ENCODE measurements at places on chromosomes 6 and 20. TPM values are rescaled to one million over a fixed set of nuclear protein-coding genes. Genes with fewer than 3 reads are reported as not detected.

GRCh38 chr6:33828764-33829731 lies 25.2 kb upstream of the MLN start:
- DNase-seq: no peak

DNA sequence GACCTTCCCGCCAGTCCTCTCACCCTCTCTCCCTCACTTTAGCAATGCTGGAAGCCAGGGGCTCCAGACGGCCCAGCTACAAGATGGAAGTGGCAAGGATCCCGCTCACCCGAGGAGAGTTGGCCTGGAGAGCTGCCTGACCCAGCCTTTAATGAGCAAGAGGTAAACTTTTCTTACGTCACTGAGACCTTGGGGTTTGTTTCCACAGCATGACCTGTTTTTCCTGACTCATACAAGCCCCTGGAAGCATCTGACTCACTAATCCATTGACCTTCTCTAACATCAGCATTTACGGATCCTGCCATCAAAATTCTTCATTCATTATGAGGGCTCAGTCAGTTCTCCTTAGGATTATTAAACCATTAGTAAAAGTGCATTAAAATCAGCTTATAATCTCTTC lies 120.4 kb downstream of the MYLK4 start:
- DNase-seq: peak; percentile 82

Gene LY6G6D
- total RNA-seq: not detected

Gene HSPA12B
- total RNA-seq: 7.9 TPM

Gene PRDM13
- not detected for total RNA-seq
